HTR-8/SVneo (cell line): ENCODE measurements at places on chromosomes 11 and 22.

GRCh38 chr22:22578702-22579424 is 19.8 kb upstream of the PRAME start:
- DNase-seq = no peak

DNA sequence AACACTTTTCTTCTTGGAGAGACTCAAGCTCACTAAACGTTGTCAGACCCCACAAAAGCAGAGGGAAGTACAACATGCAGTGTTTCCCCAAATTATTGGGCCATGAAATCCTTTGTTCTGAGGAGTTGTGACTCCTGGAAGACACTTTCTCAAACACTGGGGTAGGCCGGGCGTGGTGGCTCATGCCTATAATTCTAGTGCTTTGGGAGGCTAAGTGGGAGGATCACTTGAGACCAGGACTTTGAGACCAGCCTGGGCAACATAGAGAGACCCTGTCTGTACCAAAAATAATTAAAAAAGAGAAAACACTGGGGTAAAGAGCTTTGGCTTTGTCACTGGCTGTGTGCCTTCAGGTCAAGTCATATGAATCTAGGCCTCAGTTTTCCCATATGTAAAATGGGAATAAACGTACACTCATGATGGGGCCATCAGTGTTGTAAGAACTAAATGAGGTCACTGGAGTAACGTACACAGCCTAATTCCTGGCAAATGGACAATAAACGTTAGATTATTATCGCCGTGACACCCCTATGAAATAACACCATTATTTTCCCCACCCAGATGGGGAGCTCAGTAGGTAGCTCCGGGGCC is 92.0 kb downstream of the RRM1 start:
- no peak for DNase-seq

DNA sequence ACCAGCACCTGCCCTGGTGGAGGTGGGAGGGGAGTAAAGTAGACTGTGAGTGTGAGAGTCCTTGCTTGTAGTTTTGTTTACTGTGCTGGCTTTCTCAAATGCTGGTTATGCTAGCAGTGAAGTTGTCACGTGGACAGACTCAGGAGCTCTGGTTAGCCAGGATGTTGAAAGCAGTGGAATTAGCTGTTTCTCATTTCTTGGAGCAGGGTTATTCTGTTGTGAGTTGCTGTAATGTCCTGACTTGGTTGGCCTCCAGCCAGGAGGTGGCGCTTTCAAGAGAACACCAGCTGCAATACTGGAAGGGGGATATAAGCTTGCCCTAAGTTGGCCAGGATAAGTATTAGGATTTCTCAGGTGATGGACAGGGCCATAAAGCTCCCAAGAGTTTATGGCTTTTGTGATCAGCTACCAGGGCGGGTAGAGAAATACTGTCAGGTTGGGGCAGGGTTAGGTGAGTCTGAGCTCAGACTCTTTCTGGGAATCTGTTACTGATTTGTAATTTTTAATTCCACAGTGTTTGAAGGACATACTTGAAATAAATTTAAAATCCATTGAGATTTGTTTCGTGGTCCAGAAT is 13.7 kb downstream of the CYP2D6 start:
- no peak for DNase-seq

DNA sequence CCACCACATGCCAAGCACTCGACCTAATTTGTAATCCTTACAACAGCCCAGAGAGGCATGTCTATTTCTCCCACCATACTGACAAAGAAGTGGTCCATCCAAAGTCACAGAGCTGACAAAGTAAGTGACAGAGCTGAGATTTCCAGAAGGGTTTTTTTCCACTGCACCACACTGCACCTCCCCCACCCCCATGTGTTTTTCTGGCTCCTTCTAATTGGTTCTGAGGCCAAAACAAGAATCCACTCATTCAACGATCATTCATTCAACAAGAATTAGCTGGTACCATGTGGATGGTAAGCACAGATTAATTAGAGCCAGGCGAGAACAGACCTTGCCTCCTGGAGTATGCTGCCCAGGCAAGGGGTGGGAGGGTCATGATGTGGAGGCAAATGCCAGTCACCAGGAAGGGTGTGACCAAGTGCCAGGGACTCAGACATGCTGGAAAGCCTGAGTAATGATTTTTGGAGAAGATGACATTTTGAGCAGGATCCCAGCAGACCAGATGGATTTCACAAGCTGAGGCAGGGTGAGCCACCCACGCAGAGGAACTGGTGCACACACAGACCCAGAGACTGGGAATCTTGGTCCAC is 14.9 kb upstream of the PRG2 start:
- DNase-seq = no peak

DNA sequence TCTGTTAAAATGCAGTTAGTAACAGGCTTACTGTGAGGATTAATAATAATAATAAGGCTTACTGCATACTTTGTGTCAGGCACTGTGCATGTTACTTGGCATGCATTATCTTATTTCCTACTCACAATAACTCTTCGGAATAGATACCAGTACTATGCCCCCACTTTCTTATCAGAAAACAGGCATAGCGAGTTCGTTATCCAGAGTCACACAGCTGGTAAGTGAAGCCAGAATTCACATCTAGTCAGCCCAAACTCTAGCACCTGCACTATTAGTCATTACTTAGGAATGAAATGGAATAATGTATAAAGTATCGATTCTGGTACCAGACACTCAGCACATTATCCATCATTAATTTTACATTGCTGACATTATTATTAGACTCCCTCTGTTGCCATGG is 155.7 kb upstream of the BLID start:
- no peak for DNase-seq

- DNase-seq = no peak
Observed at GRCh38 chr11:94768602-94769541, 716 bp downstream of the AMOTL1 start.

GRCh38 chr11:115330684-115331482 is 173.3 kb downstream of the CADM1 start:
- no peak for DNase-seq

GRCh38 chr11:20483931-20484330 is 96.4 kb downstream of the PRMT3 start:
- DNase-seq = no peak

DNA sequence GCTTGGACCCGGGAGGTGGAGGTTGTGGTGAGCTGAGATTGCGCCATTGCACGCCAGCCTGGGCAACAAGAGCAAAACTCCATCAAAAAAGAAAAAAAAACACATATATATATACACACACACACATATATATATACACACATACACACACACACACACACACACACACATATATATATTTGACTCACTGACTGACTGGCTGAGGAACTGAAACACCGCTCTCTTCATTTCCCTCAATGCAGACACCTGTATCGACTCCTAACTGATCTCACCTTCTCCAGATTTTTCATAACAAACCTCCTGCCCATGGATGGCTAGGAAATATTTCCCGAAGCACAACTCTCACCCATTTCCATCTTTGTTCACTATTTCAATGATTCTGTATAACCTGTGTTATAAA is 140.7 kb upstream of the ANO3 start:
- no peak for DNase-seq

DNA sequence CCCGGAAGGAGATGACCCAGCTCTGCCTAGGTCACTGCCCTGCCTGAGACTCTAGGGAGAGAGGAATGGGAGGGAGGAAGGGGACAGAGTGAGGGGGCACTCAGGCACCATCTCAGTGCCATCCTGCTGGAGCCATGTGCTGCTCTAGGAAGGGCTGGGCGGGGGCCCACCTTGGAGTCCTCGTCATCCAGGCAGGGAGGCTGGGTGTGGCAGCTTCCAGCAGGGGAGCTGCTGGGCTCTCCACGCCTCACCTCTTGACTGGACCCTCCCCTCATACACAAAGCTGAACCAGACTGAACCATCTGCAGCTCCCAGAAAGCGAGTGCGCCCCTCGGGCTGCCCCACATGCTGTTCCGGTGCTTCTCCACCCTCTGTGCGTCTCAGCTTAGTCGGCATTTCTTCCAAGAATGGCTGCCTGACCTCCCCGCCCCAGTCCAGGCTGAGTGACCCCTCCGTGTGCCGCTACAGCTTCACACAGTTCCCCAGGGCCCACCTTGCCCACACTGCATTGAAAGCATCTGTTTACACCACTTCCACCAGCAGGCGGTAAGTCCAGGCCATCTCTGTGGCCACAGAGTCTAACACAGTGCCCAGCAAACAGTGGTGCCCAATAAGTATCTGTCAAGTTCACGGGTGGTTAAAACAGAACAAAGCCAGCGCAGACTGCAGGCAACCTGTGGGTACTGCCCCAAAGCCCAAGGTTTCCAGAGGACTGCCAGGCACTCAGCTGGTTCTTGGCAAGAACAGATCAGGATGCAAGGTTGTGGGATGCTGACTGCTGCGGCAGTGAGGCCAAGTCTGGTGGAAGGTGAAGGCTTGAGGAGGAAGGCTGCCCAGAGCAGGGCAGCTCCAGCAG is 9.4 kb upstream of the TRIM29 start:
- DNase-seq = no peak

GRCh38 chr11:121595717-121596161 is 143.0 kb upstream of the SORL1-AS1 start:
- DNase-seq = peak; percentile 84

GRCh38 chr11:94450048-94450447 is 43.6 kb downstream of the MRE11 start:
- DNase-seq = no peak

- no peak for DNase-seq
Observed at GRCh38 chr11:126611438-126611837, 256.0 kb downstream of the ST3GAL4 start.

DNA sequence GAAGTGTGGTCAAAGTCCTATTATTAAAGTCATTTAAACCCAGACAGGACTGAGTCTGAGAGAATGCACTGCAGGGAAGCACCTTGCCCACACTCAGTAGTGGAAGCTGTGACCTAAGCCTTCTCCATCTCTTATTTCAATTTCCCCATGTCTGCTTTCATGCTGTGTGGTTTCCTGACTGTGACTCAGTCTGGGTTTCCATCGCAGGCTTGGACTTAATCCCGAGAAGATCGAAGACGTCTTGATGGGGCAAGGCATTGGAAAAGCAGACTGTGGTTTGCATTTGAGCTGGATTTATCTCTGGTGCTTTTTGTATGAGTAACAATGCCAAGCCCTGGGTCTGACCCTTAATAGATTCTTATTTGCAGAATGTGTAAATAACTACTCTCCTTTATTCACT is 238.9 kb downstream of the NTM start:
- DNase-seq = no peak

DNA sequence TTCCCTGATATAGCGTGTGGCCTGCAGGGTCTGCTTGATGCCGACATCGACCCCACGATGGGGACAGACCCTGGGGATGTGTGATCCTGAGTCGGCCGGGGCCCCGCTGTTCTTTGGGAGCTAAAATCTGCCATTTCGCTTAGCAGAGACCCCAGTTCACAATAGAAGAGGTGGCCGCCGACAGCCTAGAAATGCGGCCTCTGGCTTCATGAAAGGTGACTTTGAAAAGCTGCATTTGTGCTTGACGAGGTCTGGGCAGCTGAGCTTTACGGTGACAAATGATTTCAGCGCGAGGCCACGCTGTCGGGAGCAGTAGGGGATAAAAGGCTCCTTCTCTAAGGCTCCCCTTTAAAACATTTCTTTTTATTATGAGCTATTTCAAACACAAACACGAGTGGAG is 71.7 kb downstream of the RPS6KA4 start:
- no peak for DNase-seq

- DNase-seq = peak; percentile 56
Observed at GRCh38 chr11:121688055-121688491, 235.3 kb upstream of the SORL1-AS1 start.

DNA sequence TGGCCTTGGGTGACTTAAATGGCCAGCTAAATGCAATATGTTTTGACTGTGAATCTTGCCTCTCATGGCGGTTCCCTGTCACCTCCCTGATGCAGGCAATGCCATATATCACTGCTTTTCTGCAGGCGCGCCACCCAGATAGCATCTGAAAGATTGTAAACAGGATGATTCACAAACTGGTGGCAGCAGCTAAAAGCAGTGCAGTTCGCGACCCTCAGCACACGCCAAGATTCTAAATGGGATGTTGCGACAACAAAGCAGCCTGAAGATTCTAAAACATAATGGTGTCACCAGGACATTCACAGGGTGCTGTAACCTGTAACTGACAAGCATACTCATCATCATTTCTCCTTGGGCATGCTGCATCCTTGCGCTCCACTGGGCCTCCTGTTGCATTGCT is 440.4 kb upstream of the CADM1 start:
- DNase-seq = no peak

GRCh38 chr11:78244546-78245255 is 56.0 kb downstream of the USP35 start:
- no peak for DNase-seq

- DNase-seq = peak; percentile 11
Observed at GRCh38 chr11:26045082-26045481, 286.8 kb upstream of the ANO3 start.

DNA sequence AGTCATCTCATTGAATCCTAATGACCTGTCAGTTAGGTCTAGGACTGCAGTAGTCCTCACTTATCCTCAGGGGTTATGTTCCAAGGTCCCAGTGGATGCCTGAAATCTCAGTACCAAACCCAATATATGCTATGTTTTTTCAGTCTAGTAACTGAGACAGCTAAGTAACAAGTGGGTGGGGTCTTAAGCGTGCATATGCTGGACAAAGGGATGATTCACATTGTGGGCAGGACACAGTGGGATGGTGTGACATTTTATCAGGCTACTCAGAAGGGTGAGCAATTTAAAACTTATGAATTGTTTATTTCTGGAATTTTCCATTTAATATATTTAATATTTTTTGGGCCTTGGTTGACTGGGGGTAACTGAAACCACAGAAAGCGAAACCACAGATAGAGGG is 29.0 kb downstream of the DDX10 start:
- no peak for DNase-seq

DNA sequence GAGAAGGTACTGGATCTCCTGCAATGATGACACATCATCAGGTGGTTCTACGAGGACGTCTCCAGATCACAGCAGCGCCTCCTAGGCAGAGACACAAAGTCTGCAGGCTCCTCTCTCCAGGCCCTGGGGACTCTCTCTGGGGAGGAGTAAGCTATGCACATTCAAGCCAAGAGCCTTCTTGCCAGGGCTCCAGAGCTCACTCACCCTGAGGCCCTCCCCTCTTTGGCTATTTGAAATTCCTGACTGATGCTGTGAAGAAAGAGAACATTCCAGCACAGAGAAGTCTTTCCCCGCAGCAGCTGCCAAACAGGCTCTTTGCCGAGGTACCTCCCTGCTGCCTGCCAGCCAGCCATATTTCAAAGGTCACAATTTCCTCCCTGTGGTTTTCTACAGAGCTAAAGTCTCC is 204.9 kb downstream of the CSNK2A3 start:
- DNase-seq = peak; percentile 34

DNA sequence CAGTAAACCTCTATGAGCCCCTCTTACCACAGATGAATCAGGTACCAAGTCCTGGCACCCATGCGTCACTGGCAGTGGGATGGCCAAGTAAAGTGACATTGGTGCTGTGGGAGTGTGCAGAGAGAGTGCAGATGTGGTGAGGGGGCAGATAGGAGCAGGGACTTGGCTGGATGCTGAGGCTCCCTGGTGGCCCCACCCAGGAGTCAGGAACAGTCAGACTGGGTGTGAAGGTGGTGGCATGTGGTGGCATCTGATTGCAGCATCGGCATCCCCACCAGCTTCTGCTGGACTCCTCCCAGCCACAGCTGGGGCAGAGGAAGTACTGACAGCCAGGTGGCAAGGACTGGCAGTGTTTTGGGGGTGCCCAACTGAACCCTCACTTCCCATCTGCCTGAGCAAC is 11.4 kb downstream of the DGAT2 start:
- no peak for DNase-seq

GRCh38 chr11:130737041-130737830 is 179.0 kb downstream of the SNX19 start:
- DNase-seq = no peak
